ENCODE measurements at places on chromosomes 7 and 10. TPM values are rescaled to one million over a fixed set of nuclear protein-coding genes. Genes with fewer than 3 reads are reported as not detected.

- H3K27me3 ChIP-seq, result no peaks in the 10 kb centered on the region
- no peaks in the 10 kb centered on the region for H3K36me3 ChIP-seq
- no peak overlapping the region for H3K27ac ChIP-seq
- no peaks in the 10 kb centered on the region for H3K4me1 ChIP-seq
- no peak overlapping the region for H3K4me3 ChIP-seq
- no peak for DNase-seq
These were observed 25.8 kb downstream of the ASZ1 start for GRCh38 chr7:117401293-117402002.

Gene DOCK1
- 125 TPM for total RNA-seq

- H3K27ac ChIP-seq, result no peak overlapping the region
- peak; percentile 67 for DNase-seq
- H3K27me3 ChIP-seq, result no peaks in the 10 kb centered on the region
- H3K4me3 ChIP-seq, result no peak overlapping the region
- H3K4me1 ChIP-seq, result no peaks in the 10 kb centered on the region
These were observed 58.5 kb downstream of the LGI1 start for GRCh38 chr10:93816123-93816747.

DNA sequence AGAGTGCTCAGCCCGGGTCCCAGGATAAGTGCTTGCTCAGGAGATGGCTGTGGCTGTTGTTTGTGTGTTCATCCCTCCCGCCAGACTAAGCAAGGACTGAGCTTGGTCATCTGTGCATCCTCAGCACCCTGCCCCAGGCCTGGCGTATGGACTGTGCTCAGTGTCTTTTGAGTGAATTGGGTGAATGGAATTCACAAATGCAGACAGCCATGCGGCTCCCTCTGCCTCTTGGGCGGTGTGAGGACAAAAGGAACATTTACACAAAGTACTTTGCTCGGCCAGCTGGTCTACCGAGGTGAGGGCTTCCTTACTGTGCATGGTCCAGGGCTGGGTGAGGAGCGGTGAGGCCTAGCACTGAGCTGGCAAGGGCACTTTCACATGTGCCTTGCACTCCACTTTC lies 120.2 kb downstream of the CDH23 start:
- H3K27me3 ChIP-seq, result no peaks in the 10 kb centered on the region
- H3K4me3 ChIP-seq, result no peak overlapping the region
- H3K4me1 ChIP-seq, result no peaks in the 10 kb centered on the region
- H3K27ac ChIP-seq, result no peak overlapping the region

Gene CPVL
- 133 TPM for total RNA-seq

DNA sequence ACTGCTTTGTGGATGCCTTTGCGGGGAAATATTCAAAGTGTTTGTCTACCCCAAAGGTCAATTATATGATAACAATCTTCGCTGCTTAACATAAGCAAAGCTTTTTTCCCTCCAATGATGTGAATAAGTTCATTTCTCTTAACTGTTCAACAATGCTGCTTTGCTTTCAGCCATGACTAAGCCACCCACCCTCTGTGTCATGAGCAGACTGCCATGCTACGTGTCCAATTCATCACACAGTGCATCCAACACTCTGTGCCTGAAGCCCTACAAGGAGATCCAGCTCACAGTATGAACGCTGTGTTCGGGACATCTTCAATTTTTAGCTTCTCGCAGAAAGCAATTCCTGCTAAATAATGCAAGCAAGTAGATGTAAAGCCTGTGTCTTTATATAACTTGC lies 5.7 kb upstream of the TAS2R40 start:
- no peaks in the 10 kb centered on the region for H3K4me1 ChIP-seq
- no peak for DNase-seq
- H3K4me3 ChIP-seq, result no peak overlapping the region
- H3K36me3 ChIP-seq, result no peaks in the 10 kb centered on the region
- no peaks in the 10 kb centered on the region for H3K27me3 ChIP-seq
- H3K27ac ChIP-seq, result no peak overlapping the region

- no peaks in the 10 kb centered on the region for H3K4me1 ChIP-seq
- H3K27ac ChIP-seq, result no peak overlapping the region
- H3K36me3 ChIP-seq, result no peaks in the 10 kb centered on the region
- H3K4me3 ChIP-seq, result no peak overlapping the region
- DNase-seq, result no peak
- no peaks in the 10 kb centered on the region for H3K27me3 ChIP-seq
These were observed 168.1 kb downstream of the GALNT17 start for GRCh38 chr7:71300086-71300485.

- no peaks in the 10 kb centered on the region for H3K36me3 ChIP-seq
- peaks cover 26% of the 10 kb centered on the region for H3K4me1 ChIP-seq
- peak; percentile 22 for DNase-seq
- no peak overlapping the region for H3K4me3 ChIP-seq
- H3K27me3 ChIP-seq, result no peaks in the 10 kb centered on the region
These were observed 89.1 kb upstream of the IFRD1 start for GRCh38 chr7:112361154-112361553.

DNA sequence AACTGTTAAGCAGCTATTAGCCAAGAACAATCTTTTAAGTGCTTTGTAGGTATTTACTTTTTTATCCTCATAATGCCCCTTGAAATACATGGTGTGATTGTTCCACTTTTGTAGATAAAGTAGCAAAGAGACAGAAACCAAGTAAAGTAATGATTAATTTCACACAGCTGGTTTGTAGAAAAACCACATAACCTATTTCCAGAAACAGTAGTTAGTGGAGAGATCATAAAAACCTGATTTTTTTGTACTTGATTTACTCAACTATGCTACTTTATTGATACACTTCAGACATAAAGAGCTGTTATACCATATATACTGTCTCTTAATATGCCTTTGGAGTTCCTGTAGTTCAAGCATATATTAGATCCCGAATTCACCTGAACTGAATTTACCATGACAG lies 118.4 kb downstream of the SEMA3A start:
- DNase-seq, result no peak
- H3K36me3 ChIP-seq, result no peaks in the 10 kb centered on the region
- no peak overlapping the region for H3K27ac ChIP-seq

DNA sequence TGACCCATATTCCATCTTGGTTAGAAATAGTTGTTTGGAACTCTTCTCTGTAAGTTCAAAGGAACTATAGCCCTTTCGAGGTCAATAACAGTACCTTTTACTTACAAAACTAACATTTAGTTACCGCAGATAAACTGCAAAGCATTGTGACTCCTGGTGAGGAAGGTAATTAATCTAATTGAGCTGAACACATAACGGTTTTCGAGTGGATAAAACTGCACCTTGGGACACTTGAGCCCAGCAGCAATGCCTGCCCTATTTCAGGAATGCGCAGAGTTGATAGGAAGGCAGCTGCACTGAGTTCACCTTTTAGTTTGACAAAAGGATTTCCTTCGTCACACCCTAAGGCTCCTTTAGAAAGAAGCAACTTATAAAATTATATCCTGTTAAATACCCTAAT lies 75.4 kb downstream of the JAZF1 start:
- no peak overlapping the region for H3K4me3 ChIP-seq
- H3K36me3 ChIP-seq, result no peaks in the 10 kb centered on the region
- no peak overlapping the region for H3K27ac ChIP-seq
- H3K4me1 ChIP-seq, result peaks cover 7% of the 10 kb centered on the region
- no peak for DNase-seq
- H3K27me3 ChIP-seq, result no peaks in the 10 kb centered on the region

- H3K4me1 ChIP-seq, result peaks cover 30% of the 10 kb centered on the region
- H3K27ac ChIP-seq, result peak overlapping the region; percentile 80
- peak; percentile 34 for DNase-seq
- H3K4me3 ChIP-seq, result peak overlapping the region; percentile 59
- no peaks in the 10 kb centered on the region for H3K36me3 ChIP-seq
- no peaks in the 10 kb centered on the region for H3K27me3 ChIP-seq
These were observed 1.0 kb upstream of the NRP1 start for GRCh38 chr10:33335551-33335800.

DNA sequence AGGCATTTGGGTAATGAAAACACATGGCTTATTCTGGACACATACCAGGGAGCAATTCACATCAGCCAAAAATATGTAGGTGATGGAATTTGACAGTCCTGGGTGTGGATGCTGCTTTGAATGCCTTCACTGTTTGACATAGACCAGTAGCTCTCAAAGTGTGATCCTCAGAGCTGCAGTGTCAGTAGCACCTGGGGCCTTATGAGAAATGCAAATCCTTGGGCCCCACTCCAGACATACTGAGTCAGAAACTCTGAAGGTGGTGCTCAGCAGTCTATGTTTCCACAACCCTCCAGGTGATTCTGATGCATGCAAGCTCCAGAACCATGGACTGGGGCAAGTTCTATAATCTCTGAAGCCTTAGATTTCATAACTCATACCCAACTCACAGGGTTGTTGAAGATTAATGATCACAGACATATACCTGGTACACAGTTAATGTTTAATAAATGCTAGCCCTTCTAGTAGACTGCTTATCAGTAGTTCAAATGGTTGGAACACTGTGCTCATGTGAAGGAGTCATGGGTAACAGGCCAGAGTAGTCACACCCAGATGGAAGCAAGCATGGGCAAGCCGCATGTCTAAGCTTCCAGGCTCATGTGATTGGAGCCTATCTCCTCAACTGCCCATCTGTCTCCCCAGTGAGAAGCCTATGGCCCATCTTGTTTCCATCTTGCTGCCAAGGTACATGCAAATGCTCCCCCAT lies 715.7 kb downstream of the GRID1 start:
- H3K27me3 ChIP-seq, result no peaks in the 10 kb centered on the region
- H3K4me1 ChIP-seq, result peaks cover 12% of the 10 kb centered on the region

Gene GIMAP8
- total RNA-seq, result 24.6 TPM

DNA sequence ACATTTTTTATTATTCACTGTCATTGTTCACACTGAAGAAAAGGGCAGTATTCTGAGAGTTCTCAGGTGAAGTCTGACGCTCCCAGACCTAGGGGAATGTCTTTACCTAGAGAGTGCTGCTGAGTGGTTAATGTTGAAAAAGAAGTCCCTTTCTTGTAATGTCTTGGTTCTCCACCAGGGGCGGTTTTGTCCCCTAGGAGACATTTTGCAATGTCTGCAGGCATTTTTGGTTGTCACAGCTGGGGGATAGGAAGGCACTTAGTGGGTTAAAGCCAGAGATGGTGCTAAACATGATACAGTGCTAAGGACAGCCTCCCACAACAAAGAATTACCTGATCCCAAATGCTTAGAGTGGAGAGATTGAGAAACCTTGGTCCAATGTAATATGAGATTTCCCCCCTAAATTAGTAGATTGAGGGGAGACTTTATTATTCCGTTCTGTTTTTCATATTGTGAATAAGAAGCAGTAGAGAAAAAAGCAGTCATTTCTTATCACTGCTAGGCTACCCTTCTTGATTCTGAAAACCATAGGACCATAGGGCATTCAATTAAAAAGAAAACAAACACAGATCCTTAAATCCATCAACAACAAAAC lies 13.1 kb downstream of the UMAD1 start:
- H3K36me3 ChIP-seq, result no peaks in the 10 kb centered on the region
- no peak overlapping the region for H3K4me3 ChIP-seq
- H3K27ac ChIP-seq, result no peak overlapping the region
- H3K27me3 ChIP-seq, result no peaks in the 10 kb centered on the region
